ENCODE measurements at places on chromosomes 3 and 15.

DNA sequence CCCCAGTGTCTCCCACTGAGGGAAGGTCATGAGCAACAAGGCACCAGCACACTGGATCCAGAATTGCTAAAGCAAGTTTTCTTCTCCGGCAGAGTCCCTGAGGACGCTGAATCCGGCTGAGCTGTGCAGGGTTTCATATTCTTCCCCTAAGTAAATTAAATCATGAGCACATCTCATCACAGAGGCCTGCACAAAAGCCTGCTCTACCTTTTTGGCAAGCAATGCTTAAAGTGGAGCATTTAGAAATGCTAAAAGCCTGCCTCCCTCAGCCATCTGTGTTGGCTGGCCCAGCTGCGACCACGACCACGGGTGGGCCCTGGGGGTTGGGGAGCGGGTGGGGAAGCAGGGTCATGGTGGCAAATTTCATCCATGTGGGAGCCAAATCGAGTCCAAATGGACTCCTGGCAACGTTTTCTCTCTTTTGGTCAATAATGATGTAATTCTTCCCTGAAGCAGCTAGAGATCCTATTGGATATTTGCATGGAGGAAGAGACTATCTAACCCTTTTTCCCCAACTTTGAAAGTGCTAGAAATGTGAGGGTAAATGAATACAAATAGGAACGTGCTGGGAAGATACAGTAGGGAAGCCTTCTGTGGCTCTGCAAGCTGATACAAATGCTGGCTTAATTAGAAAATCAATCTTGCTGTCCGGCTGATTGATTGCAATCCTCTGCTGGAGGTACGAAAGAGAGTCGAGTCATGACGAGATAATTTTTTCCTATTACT is 532.8 kb upstream of the TBL1XR1 start:
- DNase-seq, result no peak

- DNase-seq, result no peak
Measured at GRCh38 chr3:183159333-183159732, 3.2 kb downstream of the LAMP3 start.

DNA sequence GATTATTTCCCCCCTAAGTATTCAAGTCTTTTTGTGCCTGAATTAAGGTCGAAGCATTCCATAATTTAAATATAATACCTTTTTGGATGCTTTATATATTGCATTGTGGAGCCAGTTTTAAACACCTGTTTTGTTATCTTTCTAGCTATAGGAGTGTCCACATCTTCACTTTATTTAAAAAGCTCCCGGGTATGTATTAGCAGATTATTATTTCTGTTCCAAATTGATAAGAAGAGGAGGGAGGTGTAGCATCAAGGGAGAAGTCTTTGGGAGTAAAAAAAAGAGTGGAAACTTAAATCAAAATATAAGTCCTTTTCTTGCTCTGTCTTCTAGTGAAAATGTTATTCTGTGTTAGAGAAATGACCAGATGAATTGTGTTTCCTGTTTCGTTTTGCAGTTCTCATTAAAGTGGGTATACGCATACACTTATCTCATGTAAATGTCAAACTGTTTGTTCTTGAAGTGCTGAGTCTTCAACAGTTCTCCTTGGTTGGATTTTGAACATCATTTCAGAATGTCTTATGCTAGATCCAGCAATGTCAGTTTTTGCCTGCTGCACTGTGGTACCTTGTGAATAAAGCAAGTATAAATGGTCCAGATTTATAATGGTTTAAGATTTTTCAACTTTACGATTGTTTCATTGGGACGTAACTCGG is 105.8 kb downstream of the FNDC3B start:
- DNase-seq, result no peak

DNA sequence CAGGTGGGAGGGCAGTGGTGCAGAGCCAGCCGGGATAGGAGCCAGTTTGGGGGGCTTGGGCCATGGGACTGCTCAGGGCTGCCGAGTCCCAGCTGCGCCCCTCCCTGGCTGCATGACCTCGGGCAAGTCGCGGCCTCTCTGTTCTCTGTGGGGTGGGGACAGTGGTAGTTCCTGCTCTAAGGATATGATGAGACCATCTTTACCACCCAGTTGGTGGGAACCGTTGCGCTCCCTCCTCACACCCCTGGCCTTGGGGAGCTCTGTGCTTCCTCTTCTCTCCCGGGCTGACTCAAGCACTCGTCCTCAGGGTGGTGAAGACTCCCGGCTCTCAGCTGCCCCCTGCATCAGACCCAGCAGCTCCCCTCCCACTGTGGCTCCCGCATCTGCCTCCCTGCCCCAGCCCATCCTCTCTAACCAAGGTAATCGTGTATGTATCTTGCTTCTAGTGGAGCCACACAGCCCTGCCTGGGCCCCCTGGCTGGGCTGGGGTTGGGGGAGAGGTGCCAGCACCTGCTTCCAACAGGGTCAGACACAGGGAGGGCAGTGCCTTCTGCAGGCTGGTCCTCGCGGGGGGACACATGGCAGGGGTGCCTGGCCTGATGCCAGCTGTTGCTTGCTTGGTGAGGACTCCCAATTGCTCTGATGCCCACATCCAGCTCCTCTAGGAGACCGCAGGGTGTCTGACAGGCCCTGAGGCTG is 15.1 kb upstream of the STAB1 start:
- no peak for DNase-seq
